ENCODE measurements at places on chromosomes 7 and 10.

DNA sequence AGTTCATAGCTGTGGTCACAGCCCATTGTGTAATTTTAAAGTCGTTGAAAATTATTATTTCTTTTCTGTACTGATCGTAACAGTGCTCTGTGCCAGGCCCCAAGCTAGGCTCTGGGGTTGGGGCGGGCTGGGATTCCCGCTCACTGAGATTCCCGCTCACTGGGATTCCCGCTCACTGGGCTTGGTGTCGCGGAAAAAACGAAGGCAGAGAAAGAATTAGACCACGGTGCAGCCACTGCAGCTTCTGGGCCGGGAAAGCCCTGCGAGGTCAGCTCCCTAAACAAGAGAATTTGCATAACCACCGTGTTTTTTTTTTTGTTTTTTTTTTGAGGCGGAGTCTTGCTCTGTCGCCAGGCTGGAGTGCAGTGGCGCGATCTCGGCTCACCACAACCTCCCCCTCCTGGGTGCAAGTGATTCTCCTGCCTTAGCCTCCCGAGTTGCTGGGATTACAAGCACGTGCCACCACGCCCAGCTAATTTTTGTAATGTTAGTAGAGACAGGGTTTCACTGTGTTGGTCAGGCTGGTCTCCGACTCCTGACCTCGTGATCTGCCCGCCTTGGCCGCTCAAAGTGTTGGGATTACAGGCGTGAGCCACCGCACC lies 31.2 kb downstream of the FOXK1 start:
- no peak for DNase-seq

- DNase-seq, result peak; percentile 13
Observed at GRCh38 chr10:48556713-48557112, 48.2 kb downstream of the ARHGAP22 start.

- no peak for DNase-seq
Observed at GRCh38 chr10:19971343-19972052, 155.3 kb downstream of the PLXDC2 start.

DNA sequence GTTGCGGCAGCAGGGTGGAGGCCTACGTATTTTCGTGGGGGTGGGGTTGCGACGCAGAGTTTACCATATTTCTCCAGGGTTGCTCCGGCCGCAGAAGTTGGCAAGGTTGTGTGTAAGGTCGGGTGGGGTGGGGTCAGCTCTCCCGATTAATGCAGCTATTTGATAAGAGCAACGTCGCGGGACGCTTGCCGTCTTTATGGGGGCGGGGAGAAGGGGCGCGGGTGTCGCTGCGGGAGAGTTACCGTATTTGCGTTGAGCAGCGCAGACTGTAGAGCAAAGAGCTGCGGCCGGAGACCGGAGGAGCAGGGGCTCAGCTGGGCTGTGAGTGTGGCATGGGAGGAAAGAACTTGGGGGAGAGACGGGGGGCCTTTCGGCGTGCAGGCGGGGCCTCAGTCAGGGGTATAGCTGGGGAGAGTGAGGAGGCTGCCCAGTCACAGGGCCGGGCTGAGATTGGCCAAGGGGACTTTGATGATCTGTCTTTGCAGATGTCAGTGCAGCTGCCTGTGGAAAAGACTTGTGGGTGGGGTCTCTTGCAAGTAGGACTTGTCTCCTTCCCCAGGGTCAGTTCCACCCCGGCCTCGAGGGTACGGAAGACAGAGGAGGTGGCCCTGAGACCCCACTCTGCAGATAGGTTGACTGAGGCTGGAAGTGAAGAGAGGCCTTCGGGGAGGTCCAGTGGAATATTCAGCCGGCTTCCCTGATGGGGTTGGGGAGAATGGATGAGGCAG lies 26.6 kb downstream of the ZNF775 start:
- DNase-seq, result no peak

- no peak for DNase-seq
Observed at GRCh38 chr7:137449016-137449415, 105.5 kb upstream of the PTN start.

- no peak for DNase-seq
Observed at GRCh38 chr7:29989257-29989995, at the start of gene SCRN1. Gene SCRN1 (minus strand): TSS chr7:29989801. CDS start chr7:29969067, 20,734 bp downstream.

GRCh38 chr7:154795437-154795836 lies 207.5 kb downstream of the PAXIP1 start:
- no peak for DNase-seq

- DNase-seq, result no peak
Observed at GRCh38 chr10:31584876-31585275, 265.9 kb downstream of the ZEB1 start.

- DNase-seq, result no peak
Observed at GRCh38 chr10:62426086-62426485, 51.9 kb downstream of the ZNF365 start.

DNA sequence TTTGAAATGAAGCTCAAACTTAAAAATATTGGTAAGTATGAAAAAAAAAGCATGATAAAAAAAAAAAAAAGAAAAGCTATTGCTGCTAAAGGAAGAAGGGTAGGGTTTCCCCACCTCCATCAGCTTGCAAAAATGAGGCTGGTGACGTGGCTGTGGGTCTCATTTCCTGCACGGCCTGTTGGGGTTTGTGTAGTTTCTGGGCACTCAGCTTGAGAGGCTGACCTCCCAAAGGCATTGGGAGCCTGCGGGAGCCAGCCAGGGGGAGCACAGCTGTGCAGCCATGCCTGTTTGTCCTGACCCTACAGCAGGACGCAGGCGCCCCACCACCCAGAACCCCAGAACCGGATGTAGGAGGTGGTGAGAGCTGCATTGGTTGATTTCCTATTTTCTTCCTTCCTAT lies 48.8 kb upstream of the CARD11 start:
- DNase-seq, result no peak

DNA sequence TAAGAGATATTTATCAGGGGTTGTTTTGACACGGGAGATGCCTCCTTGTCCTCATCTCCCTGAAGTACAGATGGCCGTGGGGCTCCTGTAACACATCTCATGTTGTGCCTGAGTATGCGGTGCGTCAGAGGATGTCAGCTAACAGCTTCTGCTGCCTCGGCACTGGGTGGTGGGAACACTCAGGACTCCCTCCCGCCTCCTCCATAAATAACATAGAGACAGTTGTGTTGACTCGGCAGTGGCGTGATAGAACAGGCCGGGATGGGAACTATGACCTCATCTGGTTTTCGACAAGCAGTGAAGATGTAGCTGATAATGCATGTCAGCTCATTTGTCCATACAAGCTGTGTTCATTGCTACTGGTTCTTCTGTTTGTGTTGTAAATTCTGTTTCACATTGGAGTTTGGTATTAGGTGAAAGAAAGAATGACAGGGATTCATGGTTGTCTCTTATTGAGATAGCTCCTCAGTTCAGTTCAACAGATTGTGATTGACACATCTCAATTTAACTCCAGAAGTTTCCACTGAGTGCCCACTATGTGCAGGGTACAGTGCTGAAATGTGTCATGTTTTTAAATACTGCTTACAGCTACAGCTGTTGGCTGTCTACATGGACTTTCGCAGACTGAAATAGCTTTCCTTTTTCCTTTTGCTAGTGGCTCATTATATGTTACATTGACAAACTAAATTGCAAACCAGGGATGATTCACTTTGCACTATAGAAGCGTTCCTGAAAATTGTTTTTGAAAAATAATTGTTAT lies 87.4 kb downstream of the CHN2 start:
- DNase-seq, result peak; percentile 47

- no peak for DNase-seq
Observed at GRCh38 chr7:28890137-28890536, 68.0 kb downstream of the TRIL start.

DNA sequence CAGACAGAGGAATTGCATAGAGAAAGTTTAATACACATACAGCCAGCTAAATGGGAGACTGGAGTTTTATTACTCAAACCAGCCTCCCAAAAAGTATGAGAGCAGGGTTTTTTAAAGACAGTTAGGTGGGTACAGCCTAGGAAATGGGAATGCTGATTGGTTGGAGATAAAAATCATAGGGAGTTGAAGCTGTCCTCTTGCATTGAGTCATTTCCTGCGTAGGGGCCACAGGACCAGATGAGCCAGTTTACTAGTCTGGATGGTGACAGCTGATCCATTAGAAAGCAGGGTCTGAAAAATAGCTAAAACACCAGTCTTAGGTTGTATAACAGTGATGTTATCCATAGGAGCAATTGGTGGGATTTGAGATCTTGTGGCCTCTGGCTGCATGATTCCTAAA lies 76.1 kb upstream of the POM121L12 start:
- DNase-seq, result no peak

- DNase-seq, result no peak
Observed at GRCh38 chr10:97676770-97677581, 10.1 kb downstream of the AVPI1 start.

GRCh38 chr10:113153493-113154102 lies 203.6 kb downstream of the TCF7L2 start:
- DNase-seq, result no peak

GRCh38 chr10:91856637-91857036 lies 52.6 kb downstream of the FGFBP3 start:
- DNase-seq, result no peak

DNA sequence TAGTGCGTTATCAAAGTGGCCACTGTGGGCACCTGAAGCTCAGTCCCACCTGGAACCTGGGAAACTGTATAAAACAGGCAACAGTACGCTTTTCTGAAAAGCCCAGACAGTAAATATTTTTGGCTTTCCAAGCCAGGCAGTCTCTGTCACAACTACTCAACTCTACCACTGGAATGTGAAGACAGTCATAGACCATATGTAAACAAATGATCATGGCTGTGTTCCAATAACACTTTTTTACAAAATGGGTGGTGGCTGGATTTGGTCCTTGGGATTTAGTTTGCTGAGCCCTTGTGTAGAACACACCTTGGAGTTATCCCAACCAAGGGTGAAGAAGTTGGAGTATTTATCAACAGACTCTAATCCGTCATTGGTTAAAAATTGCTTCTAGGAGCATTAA lies 259.9 kb downstream of the SKIDA1 start:
- no peak for DNase-seq

DNA sequence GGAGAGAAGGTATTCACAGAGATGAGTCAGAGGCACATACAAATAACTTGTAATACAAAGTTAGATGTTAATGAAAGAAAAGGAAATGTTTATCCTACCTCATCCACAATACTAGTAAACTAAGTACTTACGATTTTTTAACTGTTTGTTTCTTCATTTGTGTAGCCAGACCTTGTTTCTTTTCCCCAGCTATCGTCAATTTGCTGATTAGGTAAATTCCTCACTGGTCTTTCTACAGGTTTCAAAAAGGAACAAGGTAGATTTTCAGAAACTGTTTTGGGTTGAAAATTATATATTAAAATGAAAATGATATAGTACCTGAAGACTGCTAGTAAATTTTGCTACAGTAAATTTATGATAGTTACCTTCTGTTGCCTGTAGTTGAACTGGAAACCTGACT lies 56.6 kb downstream of the PON1 start:
- no peak for DNase-seq

GRCh38 chr7:101588131-101588935 lies 40.8 kb downstream of the MYL10 start:
- no peak for DNase-seq

GRCh38 chr7:151568956-151569940 lies 49.6 kb upstream of the RHEB start:
- DNase-seq, result no peak

GRCh38 chr7:65404020-65404419 lies 30.4 kb downstream of the ZNF92 start:
- no peak for DNase-seq

DNA sequence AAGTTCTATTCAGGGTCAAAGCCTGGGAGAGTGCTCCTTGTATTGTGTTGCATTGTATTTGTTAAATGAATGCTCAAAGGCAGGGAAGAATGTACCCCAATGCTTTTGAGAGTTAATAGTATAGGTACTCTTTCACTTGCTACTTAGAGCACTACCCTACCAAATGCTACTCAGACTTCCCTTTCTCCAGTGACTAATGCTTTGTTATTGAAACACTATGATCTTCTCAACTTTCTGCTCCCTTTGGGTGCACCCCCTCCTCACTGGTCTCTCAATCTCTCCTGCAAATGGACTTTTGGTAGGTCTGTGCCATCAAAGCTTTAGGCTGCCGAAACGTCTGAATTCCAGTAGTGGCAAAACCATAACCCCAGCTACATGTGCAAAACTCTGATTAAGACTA lies 177.7 kb upstream of the AHR start:
- no peak for DNase-seq

DNA sequence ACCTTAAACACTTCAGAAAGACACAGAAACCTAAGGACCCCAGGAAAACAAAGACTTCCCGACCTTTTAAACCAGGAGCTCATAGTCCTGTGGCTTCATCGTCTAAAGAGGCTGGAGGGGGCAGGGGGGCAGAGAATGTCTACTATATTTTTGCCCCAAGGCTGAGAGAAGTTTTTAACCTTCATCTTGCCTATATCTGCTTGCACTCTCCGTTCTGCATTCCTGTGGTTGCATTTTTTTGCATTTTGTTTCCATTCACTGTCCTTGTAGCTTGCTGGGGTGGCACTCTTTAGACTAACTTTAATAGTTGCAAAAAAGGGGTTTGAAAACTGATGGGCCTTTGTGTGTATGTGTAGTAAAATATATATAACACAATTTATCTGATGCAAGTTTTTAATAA lies 23.7 kb downstream of the PRKAR2B start:
- no peak for DNase-seq

- no peak for DNase-seq
Observed at GRCh38 chr10:130243015-130243414, 106.8 kb downstream of the GLRX3 start.

GRCh38 chr7:48112401-48113165 lies 23.5 kb downstream of the UPP1 start:
- no peak for DNase-seq

DNA sequence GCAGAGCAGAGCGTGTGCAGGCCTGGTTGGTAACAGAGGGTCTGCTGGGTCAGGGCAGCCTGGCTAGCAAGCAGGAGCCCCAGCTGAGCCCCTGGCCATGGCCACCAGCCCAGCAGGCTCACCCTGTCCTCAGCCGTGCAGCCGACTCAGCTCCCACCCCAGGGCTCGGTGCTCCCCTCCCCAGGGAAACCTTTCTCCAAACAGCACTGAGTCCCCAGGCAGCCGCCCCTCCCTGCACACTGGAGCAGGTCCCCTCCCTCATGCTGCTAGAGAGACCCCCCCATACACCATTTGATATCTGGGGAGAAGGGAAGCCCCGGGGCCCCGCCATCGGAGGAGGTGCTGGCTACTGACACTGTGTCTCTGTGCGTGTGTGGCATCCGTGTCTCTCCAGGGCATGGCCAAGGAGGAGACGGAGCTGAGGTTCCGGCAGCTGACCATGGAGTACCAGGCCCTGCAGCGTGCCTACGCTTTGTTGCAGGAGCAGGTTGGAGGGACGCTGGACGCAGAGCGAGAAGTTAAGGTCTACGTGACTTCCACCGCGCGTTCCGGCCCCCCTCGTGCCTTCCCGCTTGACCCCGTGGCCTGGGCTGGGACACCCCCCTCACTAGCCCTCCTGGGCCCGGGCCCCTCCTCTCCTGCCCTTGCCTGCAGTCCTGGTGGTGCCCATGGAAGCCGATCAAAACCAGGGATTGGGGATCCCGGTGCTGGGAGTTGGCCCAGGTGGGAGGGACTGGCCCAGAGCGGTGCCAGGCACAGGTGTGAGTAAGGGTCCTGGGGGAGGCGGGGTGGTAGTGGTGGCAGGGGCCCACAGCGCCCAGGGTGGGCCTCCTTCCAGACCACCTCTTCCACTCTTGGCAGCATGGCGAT lies 45.0 kb upstream of the DPYSL4 start:
- no peak for DNase-seq

Data from liver (tissue), 10 donors.